ENCODE measurements at places on chromosomes 12 and 14.
A peak's percentile ranks its signal among the peaks of the same experiment; 100 is the strongest.

DNA sequence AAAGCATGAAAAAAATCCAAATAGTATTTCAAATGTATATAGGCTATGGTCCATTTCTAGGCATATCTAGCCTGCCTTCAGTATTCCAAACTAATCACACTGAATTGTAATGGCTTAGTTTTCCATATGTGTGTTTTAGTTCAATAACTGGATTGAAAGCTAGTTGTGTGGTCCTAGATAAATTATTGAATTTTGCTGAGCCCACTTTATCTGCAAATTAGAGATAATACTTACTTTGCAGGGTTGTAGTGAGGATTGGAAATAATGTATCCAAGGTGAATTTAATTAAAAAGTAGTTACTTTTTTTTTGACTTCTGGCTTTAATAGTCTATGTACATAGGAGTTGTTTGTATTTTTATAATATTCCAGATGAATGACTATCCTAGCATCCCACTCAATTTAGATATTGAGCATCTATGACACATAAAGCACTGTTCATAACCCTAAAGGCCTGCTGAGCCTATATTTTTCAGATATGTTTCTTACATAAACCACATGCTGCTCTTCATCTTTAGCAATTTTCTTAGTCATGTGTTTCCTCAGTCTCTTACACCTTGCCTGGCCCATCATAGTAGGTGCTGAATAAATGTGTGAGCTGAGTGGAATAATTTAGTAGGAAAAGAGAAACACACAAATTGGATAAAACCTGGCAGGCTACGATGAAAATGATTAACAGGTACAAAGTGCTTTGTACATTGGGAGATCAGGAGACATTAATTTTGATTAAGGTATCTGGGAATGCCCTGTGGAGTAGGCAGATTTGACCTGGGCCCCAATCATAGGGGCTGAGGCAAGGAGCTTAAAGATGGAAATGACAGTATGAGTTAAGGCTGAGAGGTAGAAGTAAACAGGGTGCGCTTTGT lies 1.1 kb upstream of the ATP23 start:
- DNase-seq, result no peak

GRCh38 chr12:131799828-131800593 lies 28.2 kb upstream of the MMP17 start:
- DNase-seq, result no peak

- DNase-seq, result no peak
These were observed 32.1 kb downstream of the ZFP36L1 start for GRCh38 chr14:68760761-68761160.

GRCh38 chr12:79155683-79156082 lies 291.1 kb downstream of the SYT1 start:
- no peak for DNase-seq

- no peak for DNase-seq
These were observed 105.1 kb downstream of the BMP4 start for GRCh38 chr14:53851394-53852090.

GRCh38 chr12:9735601-9736000 lies 2.7 kb upstream of the CLECL1 start:
- no peak for DNase-seq

GRCh38 chr14:70527501-70528105 lies 7.2 kb downstream of the ADAM20 start:
- DNase-seq, result no peak

DNA sequence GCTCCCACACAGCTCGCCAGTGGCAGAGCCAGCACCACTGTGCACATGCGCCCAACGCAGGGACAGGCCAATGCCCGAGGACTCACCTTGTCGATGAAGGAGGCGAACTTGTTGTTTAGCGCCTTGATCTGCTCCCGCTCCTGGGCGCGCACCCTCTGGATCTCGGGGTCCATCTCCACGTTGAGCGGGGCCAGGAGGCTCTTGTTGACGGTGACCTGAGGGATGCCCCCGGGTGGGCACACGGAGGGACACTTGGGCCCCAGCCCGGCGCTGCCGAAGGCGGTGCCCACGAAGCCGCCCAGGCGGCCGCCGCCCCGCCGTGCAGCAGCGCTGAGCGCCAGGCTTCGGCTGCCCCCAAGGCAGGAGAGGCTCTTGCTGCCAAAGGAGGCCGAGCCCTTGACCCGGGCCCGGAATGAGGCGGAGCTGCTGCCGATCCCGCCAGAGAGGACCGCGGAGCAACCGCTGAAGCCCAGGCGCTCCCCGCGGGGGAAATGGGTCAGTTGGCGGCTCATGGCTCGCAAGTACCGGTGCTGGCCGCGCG lies at the start of gene KRT72:
TSS of gene KRT72 (minus strand) at position 523 of the 541 bp plus-strand sequence. CDS start at position 512, 11 bp downstream.
- no peak for DNase-seq

DNA sequence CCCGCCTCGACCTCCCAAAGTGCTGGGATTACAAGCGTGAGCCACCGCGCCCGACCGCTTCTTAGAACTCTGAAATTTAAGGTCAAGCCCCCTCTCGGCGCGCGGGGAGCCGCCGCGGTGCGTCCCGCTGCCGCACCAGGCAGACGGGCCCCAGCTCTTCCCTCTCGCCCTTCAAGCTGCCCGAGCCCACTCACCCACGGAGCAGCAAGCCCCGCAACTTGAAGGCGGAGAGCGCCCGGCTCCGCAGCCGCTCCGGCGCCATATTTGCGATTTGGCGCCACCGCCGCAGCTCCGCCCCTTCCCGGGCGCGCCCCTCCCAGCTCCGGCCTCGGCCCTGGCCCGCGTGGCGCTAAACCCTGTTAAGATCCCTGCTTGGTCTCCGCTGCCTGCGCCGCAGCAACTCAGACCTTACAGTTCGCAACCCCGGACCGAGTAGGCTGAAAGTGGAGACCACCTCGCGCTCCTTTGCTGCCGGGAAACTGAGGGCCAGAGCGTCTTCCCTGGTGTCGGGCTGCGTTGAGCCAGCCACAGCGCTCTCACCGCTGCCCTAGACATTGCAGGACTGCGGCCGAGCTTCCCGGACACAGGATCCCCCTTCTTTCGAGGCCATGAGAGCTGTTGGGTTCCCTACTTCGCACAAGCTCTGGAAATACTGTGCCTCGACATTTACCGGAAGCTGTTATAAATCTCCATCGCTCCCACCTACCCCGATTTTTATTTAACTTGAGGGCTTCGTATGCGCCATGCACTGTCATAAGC lies at the start of gene POLE2:
TSS of gene POLE2 (minus strand) at position 273 of the 759 bp plus-strand sequence. CDS start at position 262, 11 bp downstream.
- peak; percentile 48 for DNase-seq

DNA sequence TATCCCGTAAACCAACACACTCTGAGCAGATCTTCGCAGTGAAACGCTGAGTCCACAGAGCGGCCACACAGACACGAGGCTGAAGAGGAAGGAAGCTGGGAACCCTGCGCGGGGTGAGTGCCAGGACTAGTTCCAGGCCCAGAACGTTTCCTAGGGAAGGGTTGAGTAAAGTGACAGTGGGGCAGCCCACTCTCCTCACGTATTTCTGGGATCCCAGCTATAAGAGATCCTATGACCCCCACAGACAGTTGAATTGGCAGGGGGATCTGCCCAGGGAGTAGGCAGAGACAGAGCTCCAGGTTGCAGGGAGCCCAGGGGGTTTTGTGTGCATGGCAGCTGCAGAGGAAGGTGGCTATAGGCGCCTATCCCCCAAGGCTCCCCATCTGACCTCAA lies 51.1 kb downstream of the GTF2A1 start:
- DNase-seq, result peak; percentile 47

- peak; percentile 84 for DNase-seq
These were observed 2.8 kb upstream of the HOXC8 start for GRCh38 chr12:54005853-54006558.

DNA sequence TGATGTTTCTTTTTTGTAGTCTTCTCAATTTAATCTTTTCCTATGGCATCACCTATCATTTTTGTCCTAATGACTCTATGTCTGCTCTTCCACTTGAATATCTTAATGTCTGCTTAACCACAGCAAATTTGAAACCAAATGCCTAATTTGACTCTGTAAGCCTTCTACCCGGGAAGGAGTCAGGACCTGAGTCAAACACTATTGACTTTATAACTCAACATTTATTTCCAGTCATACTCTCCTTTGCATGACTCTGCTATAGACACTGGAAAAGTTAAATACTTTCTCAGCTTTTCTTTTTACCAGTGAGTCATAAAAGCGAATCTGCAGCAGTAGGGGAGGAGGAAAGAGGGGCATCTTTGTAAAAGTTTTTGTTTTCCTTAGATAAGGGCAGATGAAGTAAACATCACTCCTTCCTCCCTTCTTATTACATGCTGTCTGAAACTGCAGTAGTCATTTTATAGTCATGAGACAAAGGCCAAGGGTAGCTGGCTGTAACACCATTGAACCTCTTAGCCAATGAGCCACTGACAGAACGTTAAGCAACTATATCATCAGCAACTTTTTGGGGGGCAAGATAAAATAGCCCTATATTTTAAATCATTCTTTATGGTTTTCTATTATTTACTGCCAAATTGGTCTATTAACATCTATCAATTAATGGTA lies 179.3 kb downstream of the MIPOL1 start:
- no peak for DNase-seq

- peak; percentile 47 for DNase-seq
These were observed 92.9 kb downstream of the KSR2 start for GRCh38 chr12:117875744-117876435.

- no peak for DNase-seq
These were observed 1.9 kb downstream of the MYO1A start for GRCh38 chr12:57047981-57048380.

DNA sequence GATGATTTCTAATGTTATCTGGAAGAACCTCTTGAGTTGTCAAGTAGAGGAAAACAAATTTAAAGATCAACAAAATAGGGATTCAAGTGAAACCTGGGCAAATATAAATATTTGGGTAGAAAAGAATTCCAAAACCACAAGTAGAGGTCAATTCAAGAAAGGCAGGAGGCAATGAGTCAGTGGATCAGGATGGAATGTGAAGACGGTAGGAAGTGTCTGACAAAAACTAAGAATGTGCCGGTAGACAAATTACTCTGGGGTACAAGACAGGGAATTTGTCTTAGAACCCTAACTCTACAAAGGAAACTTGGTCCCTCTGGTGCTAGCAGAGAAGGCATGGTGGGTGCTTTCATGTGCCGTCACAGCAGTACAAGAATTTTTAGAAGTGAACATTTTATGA lies 13.6 kb downstream of the ABCD2 start:
- no peak for DNase-seq

DNA sequence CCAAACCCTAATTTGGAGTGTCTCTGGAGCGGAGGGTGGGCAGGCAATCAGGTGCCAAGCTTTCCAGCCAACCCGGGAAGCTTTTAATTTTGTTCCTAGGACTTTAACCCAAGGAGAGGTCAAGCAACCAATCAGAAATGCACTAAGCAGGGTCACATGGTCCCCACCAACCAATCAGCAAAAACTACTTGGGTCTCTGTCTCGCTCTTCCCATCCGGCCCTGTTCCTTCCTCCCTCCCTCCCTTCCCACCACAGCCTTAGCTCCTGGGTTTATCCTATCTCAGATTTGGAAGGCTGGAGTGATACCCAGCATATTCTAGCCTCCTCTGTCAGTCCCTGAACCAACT lies 7.3 kb downstream of the HOXC5 start:
- no peak for DNase-seq

DNA sequence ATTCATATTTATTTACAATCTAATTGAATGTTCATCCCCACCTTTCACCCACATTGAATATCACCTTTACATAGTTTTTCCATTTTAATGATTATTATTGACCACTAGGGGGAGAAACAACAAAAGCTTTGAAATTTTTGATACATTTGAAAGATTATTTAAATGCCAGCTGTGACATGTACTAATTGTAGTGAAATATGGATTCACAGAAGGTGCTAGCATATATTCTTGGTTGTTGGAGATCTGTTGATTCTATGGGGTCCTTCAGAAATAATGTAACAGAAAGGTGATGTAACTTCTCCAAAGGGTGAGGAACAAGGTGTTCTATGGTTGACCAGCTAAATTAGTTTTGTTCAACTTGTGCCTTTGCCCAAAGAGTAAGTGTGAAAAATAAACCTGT lies 22.4 kb upstream of the GPR33 start:
- no peak for DNase-seq

- DNase-seq, result no peak
These were observed 56.5 kb downstream of the GTF2A1 start for GRCh38 chr14:81164167-81164774.

- DNase-seq, result no peak
These were observed 64.6 kb downstream of the BICD1 start for GRCh38 chr12:32171211-32171610.

GRCh38 chr12:113082486-113083148 lies 26.1 kb downstream of the DTX1 start:
- DNase-seq, result no peak

- no peak for DNase-seq
These were observed 10.7 kb upstream of the GALNT6 start for GRCh38 chr12:51401900-51402299.

DNA sequence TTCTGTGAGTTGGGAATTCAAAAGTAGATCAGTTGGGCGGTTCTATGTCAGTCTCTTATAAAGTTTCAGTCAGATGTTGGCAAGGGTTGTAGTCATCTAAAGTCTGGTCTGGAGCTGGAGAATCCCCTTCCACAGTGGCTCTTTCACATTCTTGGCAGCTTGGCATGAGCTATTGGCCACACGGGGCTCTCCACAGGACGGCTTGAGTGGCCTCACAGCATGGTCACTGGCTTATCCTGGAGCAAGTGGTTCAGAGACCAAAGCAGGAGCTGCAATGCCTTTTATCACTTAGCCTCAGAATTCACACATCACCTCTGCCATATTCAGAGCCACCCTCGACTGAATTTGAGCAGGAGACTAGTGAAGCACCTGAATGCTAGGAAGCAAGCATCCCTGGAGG lies 7.1 kb upstream of the KICS2 start:
- no peak for DNase-seq

DNA sequence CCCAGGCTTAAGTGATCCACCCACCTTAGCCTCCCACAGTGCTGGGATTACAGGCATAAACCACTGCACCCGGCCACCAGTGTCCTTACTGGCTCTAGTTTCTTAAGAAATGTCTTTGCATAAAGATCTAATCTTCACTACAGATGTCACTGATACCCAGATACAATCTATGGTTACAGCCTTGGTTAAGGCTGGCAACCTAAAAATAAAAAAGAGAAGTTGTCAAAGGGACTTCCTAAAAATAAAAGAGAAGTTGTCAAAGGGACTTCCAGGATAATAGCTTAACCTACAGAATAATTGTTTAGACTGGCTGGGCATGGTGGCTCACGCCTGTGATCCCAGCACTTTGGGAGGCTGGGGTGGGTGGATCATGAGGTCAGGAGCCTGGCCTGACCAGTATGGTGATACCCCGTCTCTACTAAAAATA lies 27.6 kb downstream of the ETFBKMT start:
- DNase-seq, result no peak

- DNase-seq, result no peak
These were observed 53.3 kb downstream of the CALM1 start for GRCh38 chr14:90450151-90450550.

- no peak for DNase-seq
These were observed 56.1 kb downstream of the ESR2 start for GRCh38 chr14:64238049-64238448.

All from amygdala (tissue), 56 donors.